ENCODE measurements at places on chromosomes 12 and 14. TPM values are rescaled to one million over a fixed set of nuclear protein-coding genes. Genes with fewer than 3 reads are reported as not detected.
A peak's percentile ranks its signal among the peaks of the same experiment; 100 is the strongest.

- DNase-seq: no peak
- H3K27ac ChIP-seq: no peak overlapping the region
These were observed 1595.1 kb upstream of the SEL1L start for GRCh38 chr14:83128783-83129182.

DNA sequence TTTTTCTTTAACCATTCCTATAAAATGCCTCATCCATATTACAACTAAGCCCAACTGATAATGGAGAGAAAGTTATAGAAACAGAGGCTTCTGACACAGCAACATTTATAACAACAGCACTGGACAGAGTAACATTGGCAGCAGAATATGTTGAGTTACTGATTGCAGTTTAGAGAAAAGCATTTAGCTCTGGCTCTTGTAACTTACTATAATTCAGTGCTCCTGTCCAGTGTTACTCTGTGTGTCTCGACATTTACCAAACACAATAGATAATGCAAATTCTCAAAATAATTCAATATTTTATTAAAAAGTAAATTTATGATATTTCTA is 356.1 kb downstream of the CEP128 start:
- peak overlapping the region; percentile 36 for H3K4me3 ChIP-seq
- H3K4me1 ChIP-seq: peaks cover 5% of the 10 kb centered on the region
- H3K27me3 ChIP-seq: peaks cover 31% of the 10 kb centered on the region

DNA sequence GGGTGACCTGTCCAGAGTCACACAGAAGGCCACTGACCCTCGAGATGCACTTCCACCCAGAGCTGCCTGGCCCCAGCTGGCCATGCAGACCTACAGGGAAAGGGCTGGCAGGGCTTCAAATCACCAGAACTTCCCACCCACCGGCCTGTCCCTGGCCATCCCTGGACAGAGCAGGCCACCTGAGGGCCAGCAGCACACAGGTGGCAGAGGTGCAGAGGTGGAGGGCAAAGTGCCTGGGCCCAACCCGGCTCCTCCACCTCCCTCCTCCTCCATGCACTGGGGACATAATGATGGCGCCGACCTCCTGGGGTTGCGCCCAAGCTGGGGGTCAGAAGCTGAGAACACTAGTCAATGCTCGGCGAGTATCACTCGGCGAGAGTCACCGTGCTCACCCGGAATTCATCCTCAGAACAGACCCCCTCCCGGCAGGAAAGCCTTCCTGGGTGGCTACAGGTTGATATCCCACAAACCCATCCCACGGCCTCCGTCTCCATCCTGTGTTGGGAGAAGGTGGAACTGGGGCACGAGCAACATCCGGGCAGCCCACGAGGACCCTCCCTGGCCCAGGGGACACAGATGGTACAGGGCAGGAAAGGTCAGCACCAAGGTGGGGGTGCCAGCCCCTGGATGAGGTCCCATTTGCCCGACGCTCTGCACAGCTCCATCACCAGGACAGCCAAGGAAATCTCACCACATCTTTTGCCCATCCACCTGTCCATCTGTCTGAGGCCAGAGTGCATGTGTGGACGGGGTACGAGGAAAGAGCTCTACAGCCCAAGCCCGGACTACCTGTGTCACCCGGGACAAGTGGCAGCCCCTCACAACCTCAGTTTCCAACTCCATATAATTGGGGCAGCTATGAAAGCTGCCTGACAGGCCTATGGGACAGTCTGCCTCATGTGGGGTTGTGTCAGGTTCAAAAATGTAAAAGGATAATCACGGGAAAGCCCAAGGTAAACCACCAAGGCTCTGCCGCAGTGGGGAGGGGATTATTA is 10.8 kb downstream of the BEGAIN start:
- peak; percentile 20 for DNase-seq
- no peaks in the 10 kb centered on the region for H3K4me1 ChIP-seq
- peaks cover 4% of the 10 kb centered on the region for H3K27me3 ChIP-seq
- no peak overlapping the region for H3K4me3 ChIP-seq
- H3K36me3 ChIP-seq: no peaks in the 10 kb centered on the region

SLC5A8 gene
- not detected for total RNA-seq

RASAL1 gene
- total RNA-seq: 1.6 TPM

DNA sequence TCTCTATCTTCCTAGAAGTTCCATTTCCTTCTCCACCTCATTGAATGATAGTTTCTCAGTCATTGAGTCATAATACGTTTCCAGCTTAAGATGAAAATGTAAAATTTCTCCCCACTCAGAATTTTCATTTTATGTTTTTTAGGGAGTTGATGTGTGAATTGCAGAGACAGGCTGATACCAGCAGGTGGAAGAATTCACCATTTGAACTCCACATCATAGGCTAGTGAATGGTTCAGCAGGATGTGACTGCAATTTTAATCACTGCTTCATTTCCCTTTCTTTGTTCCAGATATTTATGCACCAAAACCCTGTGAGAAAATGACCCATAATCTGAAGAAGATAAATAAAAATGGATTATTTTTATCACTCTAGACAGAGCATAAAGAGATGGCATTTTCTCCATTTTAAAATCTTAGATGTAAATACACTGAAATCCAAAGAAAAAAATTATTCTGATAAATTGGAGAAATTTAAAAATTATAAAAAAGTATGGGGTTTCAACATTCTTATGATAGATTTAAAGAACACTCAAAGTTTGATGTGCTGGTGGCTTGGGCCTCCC is 10.6 kb upstream of the PYGL start:
- no peaks in the 10 kb centered on the region for H3K4me1 ChIP-seq
- DNase-seq: no peak
- no peak overlapping the region for H3K4me3 ChIP-seq

DNA sequence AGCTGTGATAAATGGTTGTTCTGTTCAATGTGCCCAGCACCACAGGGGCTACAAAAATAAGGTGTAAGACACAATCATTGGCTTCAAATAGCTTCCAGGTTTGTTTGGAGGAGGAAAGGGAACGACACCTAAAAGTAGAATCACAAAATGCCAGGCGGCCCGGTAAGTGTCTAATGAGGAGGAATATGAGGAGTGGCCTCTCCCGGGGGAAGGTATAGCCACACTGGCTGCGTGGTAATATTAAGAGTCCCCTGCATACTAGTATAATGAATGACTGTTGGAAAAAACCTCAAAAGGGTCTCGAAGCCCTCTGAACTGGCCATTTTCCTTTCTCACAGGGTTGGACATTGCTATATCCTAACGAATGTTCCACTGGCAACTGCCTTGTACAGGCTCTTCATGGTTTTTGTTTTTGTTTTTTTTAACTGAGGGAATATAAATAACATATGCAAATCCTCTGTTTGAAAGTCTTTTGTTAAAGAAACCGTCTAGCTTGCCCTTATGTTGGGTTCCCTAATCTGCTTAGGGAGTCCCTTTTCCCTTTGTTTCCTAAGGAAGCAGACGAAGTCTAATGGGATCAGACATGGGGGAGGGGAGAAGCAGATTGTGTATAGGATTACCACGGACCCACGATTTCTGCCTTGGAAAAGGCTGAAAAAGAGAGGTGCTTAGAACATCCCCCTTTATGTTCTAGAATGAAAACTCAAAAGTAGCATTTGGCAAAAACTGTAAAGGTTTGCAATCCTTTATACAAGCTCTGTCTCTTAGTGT is 4.2 kb downstream of the CCDC60 start:
- peaks cover 22% of the 10 kb centered on the region for H3K4me1 ChIP-seq
- peak overlapping the region; percentile 67 for H3K27ac ChIP-seq
- DNase-seq: peak; percentile 60
- peak overlapping the region; percentile 69 for H3K4me3 ChIP-seq
- no peaks in the 10 kb centered on the region for H3K36me3 ChIP-seq
